CD4-positive, alpha-beta T cell treated with Interleukin-1 beta for 1 hour (primary cell): ENCODE measurements at places on chromosomes 5 and 9.

DNA sequence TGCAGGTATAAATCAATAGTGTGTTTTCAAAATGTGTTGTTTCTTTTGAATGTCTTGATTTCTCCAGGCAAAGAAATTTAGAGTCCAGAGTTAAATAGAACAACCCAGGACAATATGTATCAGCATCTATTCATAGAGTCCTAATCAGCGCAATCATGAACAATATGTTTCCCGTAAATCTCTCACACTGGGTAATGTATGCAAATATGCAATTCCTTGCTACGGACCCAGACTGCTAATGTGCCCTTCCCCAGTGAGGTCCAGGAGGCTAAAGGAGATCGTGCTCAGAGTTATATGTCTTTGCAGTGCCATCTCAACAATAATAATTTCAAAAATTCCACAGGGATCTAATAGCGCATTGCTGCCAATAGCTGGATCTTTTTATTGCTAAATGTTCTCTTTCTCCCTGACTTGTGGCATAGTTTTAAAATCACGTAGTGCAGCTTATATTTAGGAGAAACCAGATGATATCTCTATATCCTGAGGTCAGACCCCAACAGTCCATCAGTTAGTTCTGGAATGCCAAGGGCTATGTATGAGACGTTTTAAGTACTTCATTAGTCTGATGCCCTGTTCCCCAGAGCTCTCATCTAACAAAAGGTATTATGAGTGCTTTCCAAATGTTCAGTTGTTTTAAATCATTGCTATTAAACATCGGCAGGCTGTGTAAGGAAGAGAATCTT is 145.1 kb downstream of the MARCHF11 start:
- DNase-seq = no peak

GRCh38 chr5:175567954-175568353 is 89.6 kb downstream of the SFXN1 start:
- DNase-seq = no peak

- no peak for DNase-seq
Measured at GRCh38 chr9:90556897-90557675, 85.5 kb downstream of the DIRAS2 start.

DNA sequence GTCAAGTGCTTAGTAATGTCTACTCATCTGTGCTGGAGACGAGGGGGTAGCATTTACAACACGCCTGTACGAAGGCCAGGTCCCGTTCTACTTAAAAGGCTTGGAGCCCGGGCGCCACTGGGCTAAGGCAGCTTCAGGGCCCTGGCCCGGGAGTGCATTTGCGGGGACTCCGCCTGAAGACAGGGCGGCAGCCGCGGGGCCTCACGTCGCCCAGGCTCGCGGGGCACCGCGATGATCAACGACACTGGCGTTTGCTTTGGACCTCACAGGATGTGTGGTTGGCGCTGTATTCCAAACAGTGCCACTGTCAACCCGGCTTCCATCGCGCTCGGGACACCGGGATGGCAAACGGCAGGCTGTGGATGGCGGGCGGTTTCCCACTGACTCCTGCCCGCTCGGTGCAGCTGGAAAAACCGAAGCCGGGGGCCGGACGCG is 1.1 kb upstream of the TENT4A start:
- DNase-seq = peak; percentile 46

- no peak for DNase-seq
Measured at GRCh38 chr5:102528600-102528999, 29.8 kb upstream of the SLCO6A1 start.

DNA sequence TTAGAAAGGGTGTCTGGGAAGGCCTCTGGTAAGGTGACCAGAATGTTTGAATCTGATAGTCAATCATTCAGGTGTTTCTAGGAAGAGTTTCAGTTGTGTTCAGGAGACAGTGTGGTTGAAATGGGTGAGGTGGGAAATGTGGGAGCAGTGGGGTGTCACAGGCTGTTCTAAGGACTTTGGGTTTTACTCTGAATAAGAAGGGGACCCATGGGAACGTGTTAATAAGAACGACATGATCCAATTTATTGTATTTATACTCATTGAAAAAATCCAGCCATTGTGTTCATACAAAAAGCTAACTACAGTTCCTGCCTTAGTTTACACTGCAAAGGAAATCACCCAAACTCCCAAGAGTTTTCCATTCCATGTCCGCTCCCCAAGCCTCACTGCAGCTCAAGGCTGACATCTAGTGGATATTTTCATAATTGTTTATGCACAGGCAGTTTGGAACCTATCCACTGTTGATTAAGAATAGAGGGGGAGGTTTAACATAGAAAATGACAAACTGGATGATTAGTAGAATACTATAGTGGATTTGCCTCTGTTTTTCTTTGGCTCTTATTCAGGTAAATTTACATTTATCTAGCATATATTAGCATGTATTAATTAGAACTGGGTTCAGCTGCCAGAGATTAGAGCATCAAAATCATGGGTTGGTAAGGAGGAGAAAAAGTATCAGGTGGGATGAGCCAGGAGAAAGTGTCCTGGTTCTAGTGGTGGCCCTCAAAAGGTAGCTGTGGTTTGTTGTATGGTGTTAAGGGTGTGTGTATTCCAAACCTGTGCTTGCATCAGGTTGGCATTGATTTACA is 17.7 kb downstream of the CAVIN4 start:
- no peak for DNase-seq

DNA sequence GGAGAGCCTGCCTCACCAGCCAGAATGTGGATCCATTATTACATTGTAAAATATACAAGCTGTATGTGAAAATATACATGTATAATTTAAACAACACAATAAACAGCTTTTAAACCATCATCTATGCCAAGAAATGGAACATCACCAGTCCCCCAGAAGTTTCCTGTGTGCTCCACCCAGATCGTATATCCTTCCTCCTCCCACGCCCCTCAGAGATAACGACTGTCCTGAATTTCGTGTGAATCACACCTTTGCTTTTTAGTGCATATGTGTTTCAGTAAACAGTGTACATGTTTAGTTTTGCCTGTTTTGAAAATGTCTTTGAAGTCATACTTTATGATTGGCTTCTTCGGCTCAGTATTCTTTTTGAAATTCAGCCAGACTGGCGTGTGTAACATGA is 134.6 kb upstream of the MYO10 start:
- no peak for DNase-seq

GRCh38 chr5:38546691-38547146 is 9.7 kb downstream of the LIFR start:
- DNase-seq = no peak

DNA sequence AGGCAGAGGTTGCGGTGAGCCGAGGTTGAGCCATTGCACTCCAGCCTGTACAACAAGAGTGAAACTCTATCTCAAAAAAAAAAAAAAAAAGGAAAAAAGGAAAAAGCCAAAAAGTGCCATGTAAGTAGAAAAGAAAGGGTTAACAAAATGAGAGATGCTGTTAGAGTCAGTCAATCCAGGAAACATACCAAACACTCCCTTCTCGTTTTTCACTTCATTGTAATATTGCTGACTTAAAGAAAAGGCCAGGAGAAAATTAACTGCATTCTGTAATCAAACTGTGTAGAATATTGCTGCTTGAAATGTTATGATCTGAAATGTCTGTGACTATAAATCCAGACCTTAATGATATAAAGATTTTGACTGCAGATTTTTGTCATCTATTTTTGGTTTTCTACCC is 379.1 kb downstream of the ENC1 start:
- DNase-seq = no peak

DNA sequence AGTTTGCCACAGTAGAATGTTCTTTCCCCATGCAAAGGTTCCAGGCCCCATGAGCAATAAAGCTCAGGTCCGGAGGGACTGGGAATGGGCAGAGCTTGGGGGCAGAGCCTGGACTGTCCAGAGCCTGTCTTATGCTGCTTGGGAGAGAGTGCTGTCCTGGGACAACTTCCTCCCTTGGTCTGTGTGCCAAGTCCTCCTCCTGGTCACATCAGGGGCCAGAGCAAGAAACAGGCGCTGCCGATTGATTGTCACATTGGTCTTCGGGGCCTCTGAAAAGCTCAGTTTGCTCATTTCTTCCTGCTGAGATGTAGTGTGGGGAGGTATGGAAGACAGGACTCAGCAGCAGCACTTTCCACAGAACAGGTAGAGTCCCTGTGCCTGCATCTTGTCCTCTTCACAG is 54.0 kb upstream of the FCN1 start:
- no peak for DNase-seq

- DNase-seq = peak; percentile 86
Measured at GRCh38 chr5:14581891-14582796, 552 bp downstream of the OTULINL start.

DNA sequence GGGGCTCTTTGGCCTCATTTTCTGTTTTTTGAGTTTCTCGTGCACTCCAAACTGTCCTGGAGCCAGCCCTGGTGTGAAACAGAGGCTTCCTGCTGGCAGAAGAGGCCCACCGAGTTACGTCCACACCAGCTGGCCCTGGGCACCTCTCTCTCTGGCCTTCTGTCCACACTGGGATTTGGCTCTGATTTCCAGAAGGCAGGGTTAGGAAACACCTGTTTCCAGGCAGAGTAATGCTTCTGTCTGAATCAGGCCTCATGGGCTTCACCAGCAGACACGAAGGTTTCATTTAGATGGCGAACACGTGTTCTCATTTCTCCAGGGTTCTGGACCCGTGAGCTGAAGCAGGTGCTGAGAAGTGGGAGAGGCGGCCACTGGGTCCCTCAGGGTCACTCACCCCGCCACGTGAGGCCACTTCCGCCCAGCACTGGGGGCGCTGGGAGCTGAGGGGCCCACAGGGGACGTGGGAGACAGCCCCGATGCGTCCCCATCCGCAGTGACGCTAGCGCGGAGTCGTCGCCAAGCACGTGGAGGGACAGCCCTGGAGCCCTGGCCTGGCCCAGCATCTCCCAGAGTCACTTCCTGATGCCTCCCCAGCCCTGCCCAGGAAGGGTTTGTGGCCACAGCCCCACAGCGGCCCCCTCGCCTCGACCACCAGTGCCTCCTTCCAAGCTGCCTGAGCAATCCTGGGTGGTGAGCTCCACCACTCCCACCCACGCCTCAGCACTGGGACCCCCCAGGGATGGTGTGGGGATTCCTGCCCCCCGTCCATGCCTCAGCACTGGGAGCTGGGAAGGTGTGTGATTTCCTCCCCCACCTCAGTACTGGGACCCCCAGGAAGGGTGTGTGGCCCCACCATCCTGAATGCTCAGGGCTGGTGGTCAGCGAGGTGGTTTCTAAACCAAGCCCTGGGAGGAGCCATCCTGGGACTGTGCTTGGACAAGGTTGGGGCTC is 4.9 kb upstream of the LRRC14B start:
- DNase-seq = no peak

DNA sequence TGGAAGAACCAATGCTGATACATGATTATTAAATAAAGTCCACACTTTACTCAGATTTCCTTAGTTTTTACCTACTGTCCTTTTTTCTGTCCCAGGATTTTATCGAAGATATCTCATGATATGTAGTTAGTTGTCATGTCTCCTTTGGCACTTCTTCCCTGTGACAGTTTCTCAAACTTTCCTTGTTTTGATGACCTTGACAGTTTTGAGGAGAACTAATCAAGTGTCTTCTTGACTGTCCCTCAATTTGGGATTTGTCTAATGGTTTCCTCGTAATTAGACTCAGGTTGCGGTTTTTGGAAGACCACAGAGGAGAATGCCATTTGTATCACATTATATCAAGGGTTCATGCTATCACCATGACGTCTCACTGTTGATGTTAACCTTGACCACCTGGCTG is 483.1 kb upstream of the ZNF608 start:
- no peak for DNase-seq

DNA sequence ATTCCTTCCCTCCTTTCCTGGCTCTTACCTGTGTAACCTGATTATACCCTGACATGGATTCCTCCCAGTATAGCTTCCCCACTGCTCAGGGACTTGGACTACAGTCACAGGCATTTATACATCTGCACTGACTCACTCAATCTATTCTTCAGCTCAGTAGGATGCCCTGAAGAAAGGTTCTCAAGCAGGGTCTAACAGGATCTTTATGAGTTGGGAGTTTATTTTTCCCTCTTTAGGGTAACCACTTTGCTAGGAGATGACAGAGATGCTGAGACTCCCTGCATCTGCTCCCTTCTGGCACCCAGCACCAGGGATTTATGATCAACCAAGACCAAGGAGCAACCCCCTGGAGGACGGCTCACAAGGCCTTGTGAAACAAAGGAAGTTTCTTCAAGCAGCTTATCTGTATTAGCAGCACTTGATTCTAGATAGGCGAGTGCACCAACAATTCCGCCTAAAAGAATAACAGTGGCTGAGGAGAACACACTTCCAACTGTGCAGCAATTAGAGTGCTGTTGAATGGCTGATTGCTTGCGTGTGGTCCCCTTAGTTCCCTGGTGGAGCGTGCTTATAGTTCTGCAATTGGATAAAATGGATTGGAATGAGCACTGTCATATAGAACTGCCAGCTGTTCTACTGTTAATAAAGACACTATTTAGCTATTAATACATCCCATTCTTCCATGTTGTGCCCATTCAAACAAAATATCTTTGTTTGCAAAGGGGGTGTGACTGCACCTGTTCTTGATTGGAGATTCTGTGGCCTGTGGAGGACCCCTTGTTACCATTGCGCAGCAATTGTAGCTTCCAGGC is 482.6 kb downstream of the ZNF608 start:
- no peak for DNase-seq

DNA sequence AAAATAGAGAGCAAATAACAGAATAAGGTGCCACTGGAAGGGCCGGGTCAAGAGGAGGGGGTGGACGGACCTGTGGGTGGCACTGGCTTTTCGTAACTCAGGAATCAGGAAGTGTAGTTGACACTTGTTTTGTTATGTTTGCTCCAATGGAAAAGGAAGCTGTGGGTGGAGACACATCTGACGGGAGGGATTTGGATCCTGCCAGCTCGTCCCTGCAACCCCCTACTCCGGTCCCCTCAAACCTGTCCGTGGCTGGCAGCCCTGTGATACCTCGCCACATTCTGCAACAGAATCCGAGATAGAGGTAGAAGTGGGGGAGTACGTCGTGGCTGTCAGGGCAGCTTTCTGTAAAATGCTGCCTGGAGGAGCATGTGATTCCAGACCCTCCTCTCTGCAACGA is 104.2 kb upstream of the IER5L start:
- DNase-seq = no peak

GRCh38 chr9:130104491-130105193 is 50.9 kb downstream of the GPR107 start:
- no peak for DNase-seq
